B cell (primary cell): ENCODE measurements at places on chromosomes 1 and 21.

- no peak for DNase-seq
Measured at GRCh38 chr1:178614286-178614685, 101.4 kb downstream of the TEX35 start.

- no peak for DNase-seq
Measured at GRCh38 chr1:87733386-87733785, 404.7 kb downstream of the LMO4 start.

- DNase-seq: no peak
Measured at GRCh38 chr1:227190321-227190720, 128.0 kb downstream of the CDC42BPA start.

GRCh38 chr1:23506376-23507107 lies 22.6 kb upstream of the ASAP3 start:
- no peak for DNase-seq

GRCh38 chr1:206842854-206843253 lies 22.6 kb upstream of the IL20 start:
- no peak for DNase-seq

GRCh38 chr1:1305300-1306069 lies 2.2 kb downstream of the ACAP3 start:
- peak; percentile 84 for DNase-seq

DNA sequence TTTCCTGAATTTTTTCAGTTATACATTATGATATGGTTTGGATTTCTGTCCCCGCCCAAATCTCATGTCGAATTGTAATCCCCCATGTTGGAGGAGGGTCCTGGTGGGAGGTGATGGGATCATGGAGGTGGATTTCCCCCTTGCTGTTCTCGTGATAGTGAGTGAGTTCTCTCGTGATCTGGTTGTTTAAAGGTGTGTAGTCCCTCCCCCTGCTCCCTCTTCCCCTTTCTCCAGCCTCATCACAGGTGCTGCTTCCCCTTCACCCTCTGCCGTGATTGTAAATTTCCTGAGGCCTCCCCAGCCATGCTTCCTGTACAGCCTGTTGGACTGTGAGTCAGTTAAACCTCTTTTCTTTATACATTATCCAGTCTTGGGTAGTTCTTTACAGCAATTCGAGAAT lies 93.2 kb upstream of the HNRNPU start:
- peak; percentile 57 for DNase-seq

GRCh38 chr1:241447031-241447644 lies 72.4 kb downstream of the FH start:
- DNase-seq: no peak

- DNase-seq: no peak
Measured at GRCh38 chr1:155219592-155220031, 11.1 kb downstream of the MTX1 start.

- DNase-seq: peak; percentile 88
Measured at GRCh38 chr1:58816072-58816746, 32.4 kb upstream of the JUN start.

GRCh38 chr1:171245458-171246064 lies 2.7 kb upstream of the FMO1 start:
- peak; percentile 45 for DNase-seq

GRCh38 chr1:30870035-30870434 lies 38.5 kb downstream of the SDC3 start:
- DNase-seq: no peak

GRCh38 chr1:241888232-241888631 lies 40.2 kb downstream of the EXO1 start:
- DNase-seq: no peak

DNA sequence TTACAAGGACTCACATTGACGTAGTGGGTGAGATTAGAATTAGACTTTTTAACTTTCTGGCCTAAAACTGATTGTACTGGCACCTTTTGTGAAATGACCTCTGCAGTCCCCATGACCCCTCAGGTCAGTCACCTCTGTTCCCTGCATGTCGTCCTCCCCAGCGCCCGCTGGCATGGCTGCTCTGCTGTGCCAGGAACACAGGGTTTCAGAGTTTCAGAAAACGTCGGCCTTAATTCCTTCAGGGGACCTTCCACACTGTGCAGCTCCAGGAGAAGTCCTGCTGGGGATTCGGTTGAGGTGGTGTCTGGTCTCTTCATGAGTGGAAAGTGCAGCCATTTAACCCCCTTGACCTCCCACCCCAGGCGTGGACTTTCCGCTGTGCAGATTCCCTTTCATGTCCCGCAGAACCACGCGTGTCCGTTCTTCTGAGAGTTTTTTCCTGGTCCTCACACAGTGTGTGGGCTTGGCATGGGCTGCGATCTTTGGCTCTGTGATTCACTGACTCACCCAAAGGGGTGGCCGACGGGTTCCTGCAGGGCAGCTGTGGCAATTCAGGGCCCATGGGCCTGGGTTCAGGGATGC lies 158.4 kb upstream of the COL6A1 start:
- no peak for DNase-seq

DNA sequence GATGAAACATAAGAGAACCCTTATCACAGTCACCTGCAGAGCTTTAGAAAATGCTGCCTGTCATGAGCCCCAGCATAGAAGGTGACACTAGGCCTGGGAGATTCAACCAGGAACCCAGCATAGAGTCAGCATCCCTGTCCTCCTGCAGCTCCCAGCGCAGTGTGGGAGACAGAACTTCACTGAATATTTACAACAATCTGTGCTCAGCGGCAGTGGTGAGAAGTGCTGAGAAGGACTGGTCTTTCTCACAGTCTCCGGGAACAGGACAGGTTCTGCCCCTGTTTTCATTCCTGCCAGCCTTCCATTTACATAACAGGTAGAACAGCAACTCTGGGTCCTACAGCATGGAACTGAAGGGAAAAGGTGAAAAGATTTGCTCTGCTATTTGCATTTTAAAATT lies 83.5 kb upstream of the GADD45A start:
- DNase-seq: no peak

DNA sequence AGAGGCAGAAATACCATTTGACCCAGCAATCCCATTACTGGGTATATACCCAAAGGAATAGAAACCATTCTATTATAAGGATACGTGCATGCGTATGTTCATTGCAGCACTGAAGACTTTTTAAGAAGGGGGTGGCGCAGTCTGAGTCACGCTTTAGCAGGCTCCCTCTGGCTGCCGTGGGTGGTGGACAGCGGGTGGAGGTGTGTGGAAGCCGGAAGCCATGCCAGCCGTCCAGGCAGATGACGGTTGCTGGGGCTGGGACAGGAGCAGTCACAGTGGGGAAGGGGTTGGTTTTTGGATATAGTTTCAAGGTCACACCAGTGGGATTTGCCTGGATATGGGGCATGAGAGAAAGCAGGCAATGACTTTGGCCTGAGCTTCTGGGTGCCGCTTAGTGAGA lies 270.5 kb downstream of the GRIK3 start:
- no peak for DNase-seq

DNA sequence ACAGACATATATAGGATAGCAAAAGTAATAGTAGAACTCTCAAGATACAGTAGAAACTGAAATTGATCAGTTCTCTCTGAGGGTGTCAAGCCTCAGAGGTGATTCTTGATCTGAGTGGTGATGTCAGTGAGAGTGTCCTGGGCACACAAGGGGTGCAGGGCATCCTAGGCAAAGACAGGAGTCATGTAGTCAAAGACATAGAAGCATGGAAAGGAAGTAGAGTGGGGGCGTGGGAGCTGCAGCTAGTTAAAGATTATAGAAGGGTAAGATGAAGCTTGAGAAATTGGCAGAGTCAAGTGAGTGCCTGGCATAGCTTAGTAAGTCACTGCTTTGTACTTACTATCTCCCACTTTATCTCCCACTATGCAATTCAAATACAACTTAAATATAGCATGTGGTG lies 22.8 kb downstream of the CDC7 start:
- no peak for DNase-seq

- DNase-seq: no peak
Measured at GRCh38 chr1:172993640-172994039, 57.1 kb downstream of the TNFSF18 start.

DNA sequence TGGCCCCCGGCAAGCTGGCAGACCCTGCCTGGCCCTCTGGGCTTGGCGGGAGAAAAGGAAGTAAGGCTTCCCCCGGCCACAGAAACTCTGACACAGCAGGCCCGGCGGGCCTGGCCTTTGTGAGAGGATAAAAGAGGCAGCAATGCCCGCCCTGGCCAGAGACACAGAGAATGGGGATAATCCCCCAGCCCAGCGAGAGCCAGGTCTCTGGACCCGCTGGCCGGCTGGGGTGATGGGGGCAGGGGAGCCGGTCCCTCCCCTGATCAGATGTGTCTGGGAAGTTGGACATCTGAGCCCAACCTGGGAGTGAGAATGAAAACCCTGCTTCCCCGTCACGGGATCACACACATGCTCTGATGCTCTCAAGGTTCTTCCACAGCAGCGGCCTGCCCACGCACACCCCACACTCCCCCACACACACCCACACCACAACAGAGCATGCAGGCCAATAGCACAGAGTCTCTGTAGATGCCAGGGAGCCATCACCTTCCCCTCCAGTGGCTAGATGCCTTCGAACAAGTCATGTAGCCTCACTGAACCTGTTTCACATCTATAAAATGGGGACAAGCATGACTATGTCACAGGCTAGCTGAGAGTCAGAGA lies 4.2 kb downstream of the RSPO1 start:
- DNase-seq: no peak

DNA sequence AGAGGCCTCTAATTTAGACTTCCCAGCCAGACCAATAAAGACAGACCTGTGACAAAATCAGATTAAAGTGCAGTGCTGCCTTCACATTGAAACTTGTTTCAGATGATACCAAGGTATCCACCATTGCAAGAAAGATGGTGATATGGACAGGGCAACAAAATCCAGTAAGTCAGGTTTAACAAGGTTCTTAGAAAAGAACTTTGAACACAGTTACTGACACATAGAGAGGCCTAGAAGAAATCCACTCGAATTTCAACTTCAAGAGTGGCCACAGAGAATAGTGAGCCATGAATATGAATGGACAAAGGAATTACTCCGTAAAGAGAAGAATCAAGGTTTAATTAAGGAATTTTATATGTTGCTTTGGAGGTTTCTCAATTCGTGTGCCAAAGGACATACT lies 230.4 kb downstream of the KCNT2 start:
- DNase-seq: no peak

DNA sequence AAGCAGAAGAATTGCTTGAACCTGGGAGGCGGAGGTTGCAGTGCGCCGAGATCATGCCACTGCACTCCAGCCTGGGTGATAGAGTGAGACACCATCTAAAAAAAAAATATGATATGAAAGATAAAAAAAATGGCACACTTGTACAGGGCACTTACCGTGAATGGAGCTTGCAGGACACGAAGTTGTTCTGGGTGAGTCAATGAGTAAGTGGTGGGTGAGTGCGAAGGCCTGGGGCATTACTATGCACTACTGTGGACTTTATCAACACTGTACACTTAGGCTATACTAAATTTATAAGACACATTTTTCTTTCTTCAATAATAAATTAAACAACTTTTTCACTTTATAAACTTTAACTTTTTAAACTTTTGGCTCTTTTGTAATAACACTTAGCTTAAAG lies 37.0 kb downstream of the TNFRSF8 start:
- no peak for DNase-seq

GRCh38 chr1:162389971-162390370 lies 8.4 kb downstream of the C1orf226 start:
- no peak for DNase-seq

- DNase-seq: no peak
Measured at GRCh38 chr1:157047062-157047410, 1.5 kb upstream of the ARHGEF11 start.

DNA sequence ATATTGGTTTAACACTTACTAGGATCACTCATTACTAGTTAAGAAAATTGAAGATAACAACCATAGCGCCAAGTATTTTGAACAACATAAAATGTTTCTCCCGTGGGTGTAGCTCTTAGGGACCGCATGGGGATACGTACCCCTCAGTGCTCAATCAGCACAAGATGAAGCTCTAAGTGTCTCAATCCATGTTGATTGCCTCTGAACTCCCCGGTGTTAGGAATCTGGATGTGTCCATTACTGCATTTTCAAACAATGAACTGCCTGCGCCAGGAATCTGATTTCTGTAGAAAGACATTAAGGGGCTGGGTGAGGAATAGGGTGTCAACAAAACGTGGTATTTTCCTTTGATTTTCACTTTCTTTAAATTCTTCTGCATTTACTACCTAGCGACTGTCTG lies 100.2 kb downstream of the LMO4 start:
- DNase-seq: no peak

DNA sequence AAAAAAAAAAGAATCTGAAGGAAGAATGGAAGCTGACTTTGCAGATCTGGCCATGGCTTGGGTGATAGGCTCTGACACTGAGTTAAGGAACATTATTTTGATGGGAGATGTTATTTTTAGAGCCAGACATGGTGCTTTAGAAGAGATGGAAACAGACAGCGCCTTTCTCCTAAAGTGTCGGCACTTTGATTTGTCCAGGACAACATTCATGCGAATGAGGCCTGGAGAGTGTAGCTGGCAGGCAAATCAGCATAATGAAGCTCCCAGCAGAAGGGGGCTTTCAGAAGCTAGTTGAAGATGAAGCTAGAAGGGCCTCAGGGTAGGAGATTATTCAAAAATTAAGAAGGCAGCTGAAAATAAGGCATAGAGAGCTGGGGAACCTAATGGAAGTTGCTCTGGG lies 397.7 kb downstream of the RWDD3 start:
- no peak for DNase-seq

- DNase-seq: peak; percentile 43
Measured at GRCh38 chr1:248818505-248819374, 7.0 kb downstream of the SH3BP5L start.

GRCh38 chr1:50667272-50667671 lies 244.0 kb upstream of the DMRTA2 start:
- no peak for DNase-seq

DNA sequence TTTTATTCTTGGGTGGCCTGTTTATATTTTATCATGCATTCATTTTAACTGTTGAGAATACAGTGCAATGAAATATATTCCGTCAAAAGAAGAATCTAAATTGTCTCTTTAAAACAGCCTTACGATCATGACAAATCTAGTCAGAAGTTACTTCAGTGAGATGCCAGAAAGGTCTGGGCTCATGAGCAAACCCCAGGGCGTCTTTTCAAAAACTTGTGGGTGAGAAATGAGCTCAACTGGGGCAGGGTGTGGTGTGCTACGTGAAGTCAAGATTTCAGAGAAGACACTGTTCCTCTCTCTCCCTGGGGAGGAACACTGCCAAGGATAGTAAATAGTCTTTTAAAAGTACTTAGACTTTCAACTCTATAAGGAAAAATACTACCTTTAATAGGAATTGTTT lies 13.4 kb upstream of the UAP1 start:
- no peak for DNase-seq

- no peak for DNase-seq
Measured at GRCh38 chr1:60036856-60037460, 36.6 kb downstream of the C1orf87 start.
